ENCODE measurements at places on chromosomes 2 and 18.

- no peak for DNase-seq
These were observed 378.4 kb downstream of the LPIN1 start for GRCh38 chr2:12124790-12125189.

GRCh38 chr2:65054749-65055421 is 1.3 kb upstream of the CEP68 start:
- no peak for DNase-seq

DNA sequence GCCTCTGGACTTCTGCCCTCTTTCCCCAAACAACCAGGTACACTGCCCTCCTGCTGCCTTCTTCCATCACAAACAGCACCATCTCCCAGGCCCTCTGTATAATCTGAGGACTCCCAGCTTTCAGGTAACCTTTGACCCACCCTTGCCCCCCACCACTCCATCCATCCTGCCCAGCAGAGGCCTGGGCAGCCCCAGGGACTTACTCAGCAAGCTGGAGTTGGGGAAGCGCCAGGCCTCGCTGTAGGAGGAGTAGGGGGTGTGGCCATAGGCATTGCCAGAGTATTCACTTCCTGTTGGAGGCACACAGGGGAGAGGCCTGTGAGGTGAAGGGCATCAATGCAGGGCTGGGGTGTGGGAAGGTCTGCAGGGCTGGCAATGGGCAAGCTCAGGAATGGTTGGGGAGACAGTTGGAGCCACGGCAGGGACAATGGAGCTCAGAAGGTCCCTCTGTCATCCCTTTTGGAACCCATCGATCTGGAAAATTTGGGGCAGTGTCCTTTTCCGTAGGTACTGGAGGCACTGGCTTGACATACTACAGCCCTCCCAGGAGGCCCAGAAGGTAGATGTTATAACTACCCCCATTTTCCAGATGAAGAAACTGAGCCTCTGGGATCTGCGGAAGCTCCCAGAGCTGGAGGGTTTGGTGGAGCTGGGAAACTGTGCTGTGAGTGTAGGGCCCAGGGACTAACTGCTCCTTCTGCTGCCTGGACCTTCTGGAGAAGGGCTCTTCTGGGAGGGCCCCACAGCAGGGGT is 46.3 kb downstream of the PSD4 start:
- no peak for DNase-seq

DNA sequence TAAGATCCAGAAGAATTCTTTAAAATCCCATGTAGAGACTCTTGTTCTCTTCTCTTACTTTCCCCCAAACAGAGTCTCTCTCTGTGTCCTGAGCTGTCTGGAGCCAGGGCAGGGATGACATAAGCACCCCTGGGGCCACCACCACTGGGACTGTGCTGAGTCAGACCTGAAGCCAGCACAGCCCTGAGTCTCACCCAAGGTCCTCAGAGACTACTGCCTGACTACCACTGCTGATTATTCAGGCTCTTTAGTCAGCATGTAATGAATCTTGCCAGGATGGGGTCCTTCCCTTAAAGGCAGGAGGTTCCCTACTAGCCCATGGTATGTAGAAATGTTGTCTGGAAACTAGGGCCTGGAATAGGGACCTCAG is 34.9 kb upstream of the DYNC1I2 start:
- DNase-seq: no peak

DNA sequence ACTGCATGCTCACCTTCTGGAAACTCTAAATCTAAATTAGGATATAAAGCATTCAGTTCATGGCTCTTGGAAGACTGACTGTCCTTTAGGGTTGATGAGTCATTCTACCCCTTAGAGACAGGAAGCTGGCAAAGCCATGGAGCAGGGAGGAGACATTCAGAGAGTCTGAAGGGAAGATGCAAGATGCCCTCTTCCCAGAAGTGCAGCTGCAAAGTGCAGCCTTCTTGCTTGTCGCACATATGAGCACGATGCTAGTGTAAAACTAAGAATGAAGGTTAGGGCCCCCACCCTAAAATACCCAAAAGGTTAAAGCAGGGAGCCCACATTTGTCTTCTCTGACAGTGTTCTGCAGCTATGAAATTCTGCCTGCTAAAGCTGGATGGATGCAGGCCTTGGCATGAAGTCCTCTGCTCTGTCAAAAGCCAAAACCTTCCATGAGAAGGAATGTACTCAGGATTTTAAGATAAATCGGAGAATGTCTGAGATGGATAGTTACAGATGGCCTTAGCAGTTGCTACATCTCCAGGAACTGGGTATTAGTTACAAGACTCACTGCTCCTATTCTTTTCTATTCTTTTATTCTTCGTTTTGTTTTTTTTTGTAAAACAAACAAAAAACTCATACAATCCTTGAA is 89.7 kb downstream of the POLE4 start:
- no peak for DNase-seq

DNA sequence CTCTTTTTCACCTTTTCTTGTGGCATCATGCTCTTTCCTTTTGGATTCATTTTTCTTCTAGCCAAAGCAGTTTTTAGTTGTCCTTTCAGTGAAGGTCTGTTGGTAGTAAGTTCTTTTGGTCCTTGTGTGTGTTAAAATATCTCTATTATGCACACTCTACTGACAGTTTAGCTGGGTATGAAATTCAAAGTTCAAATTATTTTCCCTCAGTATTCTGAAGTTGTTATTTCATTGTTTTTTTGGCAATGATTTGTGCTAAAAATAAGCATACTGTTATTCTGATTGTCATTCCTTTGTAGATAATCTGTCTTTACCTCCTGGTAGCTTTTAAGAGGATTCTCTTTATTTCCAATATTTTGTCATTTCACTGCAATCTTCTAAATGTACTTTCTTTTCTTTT is 53.1 kb upstream of the COX7A2L start:
- no peak for DNase-seq

- no peak for DNase-seq
These were observed 149.7 kb downstream of the GLI2 start for GRCh38 chr2:120885321-120885720.

- DNase-seq: no peak
These were observed 85.2 kb downstream of the EML6 start for GRCh38 chr2:54808661-54809060.

DNA sequence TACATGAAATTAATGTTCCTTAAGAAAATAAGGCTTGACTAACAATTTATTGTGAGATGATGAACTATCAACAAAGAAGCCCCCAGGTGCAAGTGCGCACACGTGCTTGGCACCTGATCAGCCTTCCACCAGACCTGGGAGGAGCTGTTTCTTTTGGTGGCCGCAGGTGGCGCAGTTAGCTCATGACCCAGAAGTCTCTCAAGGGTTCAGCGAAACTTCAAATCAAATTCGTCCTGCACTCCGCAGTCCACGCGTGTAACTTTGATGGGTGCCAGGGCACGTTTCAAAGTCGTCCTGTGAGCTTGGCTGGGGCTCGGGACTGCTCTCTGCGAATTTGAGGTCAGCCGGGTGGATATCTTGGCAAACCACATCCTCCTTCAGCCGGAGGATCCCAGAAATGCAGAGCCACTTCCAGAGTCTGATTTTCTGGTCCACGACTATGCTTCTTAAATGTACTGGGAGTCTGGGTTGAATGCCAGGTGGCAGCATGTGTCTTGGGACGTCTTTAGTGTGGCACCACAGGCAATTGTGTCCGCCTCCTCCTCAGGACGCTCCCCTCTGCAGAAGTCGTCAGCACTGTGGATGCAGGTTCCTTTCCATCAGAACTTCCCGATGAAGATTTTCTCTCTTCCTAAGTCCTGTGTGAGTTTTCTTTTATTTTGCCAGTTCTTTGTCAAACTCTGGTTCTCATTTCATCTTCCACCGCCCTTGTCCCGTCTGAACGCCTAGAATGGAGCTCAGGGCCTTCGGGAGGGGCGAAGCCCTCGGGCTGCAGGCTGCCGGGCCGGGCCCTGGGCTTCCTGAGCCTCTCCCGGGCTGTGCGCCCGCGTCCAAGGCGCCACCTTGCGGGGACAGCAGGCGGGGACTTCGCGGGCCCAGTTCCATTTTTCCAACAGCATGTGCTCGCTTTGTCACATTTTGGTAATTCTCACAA is 61.3 kb upstream of the RAPGEF4 start:
- no peak for DNase-seq

- DNase-seq: no peak
These were observed 30.1 kb upstream of the FMNL2 start for GRCh38 chr2:152304836-152305235.

- DNase-seq: no peak
These were observed 99.5 kb upstream of the GATA6 start for GRCh38 chr18:22069916-22070315.

GRCh38 chr2:119232666-119232993 is 9.0 kb downstream of the STEAP3 start:
- no peak for DNase-seq

DNA sequence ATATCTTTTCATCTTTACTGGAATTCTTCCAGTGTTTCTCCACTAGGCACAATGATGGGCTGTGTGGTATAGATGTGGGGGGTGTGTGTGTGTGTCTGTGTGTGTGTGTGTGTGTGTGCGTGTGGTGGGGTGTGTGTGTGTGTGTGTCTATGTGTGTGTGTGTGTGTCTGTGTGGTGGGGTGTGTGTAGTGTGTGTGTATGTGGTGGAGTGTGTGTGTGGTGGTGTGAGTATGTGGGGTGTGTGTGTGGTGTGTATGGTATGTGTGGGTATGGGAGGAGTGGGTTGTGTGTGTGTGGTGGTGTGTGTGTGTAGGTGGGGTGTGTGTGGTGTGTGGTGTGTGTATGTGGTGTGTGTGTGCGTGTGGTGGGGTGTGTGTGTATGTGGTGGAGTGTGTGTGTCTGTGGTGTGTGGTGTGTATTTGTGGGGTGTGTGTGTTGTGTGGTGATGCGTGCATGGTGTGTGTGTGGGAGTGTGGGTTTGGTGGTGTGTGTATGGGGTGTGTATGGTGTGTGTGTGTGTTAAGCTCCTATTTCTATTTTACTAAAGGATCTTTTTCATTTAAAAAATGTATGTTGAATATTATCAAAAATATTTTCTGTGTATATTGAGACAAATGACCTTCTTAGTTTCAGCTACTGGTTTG is 84.2 kb downstream of the IRS1 start:
- DNase-seq: no peak

DNA sequence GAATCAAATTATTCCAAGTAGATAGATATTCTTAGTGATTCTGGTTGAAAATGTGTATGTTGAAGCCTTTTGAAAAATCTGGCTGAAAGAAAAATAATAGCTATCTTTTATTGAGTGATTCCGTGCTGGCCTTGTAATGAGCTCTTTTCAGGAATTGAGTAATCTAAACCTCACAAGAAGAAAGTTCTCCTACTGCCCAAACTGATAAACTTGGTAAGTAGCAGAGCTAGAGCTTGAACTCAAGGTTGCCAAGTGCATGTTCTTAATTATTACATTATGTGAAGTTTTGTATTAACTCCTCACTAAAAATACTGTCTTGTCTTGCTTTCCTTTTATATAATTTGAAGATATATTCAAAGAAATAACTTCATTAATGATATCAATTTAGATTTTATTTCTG is 1.6 kb upstream of the PPP1R1C start:
- no peak for DNase-seq

- no peak for DNase-seq
These were observed 308.6 kb downstream of the TGIF1 start for GRCh38 chr18:3758531-3758930.

DNA sequence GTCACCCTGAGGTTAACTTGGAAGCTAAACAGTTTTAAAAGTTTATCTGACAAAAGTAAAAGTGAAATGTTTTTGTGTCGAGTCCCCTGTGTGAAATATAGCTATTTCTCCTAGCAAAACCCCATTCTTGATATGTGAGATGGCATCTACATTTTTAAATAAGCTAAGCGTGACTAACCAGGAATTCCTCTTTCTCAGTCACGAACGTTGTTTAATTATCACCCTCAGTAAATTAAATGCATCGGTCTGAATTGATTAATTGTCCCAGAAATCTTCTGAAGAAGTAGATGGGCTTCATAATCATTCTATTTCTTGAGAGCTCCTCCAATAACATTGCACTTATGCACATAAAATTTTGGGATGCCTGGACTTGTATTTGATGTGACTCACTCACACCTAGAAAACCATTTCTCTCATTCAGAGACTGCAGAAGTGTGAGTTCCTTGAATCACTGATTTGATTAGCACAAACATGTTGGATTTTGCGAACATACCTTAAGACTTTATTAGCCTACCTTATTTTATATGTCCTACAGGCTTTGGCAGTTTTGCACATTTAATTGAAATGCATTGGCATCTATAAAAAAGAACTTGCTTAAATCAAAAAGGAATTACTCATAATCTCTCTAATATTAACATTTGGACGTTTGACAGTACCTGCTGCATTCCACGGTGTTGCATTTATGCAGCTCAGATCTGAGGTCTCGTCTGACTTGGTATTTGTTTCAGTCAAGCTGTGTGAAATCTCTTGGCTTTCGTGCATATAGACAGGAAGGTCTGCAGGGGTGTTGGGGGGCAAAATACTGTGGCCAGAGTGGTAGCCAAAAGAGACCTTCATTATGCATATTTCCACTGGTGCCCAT is 475.2 kb downstream of the EPHA4 start:
- DNase-seq: no peak

DNA sequence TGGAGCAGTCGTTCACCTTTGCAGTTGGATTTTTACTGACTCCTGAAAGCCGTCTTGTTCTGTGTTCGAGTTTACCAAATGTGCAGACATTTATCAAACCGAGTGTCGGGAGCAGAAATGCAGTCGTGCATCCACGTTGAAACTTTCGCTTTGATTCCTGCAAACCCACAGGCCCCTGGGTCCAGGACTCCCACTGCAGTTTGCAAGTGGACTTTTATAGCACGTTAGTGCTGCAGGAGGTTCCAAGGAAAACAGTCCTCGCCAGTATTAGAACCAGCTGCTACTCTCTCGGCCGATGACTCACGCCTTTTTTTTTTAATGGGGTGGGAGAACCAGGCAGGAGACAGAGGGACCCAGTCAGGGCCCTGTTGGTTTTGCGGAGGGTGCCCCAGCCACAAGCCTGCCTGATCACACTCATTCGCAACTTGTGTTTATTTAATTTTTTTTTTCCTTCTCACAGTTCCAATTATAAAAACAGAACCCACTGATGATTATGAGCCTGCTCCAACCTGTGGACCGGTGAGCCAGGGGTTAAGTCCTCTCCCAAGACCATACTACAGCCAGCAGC is 90.1 kb downstream of the NFATC1 start:
- DNase-seq: no peak

DNA sequence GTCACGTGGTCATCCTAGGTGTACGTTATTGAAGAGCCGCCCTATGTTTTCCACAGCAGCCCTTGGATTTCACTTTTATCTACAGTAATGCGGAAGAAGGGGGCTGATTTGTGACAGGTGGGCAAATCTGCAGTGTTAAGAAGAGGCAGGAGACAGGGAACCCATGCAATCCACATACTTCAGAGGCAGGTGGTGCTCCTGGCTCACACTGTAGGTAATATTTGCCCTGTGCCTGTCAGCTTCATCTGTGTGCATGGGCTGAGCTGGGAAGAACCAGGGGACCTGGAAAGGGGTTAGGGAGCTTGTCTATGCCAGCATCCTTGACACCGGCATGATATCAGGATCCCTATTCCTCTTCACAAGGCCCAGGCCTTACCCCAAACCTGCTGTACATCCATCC is 183.9 kb downstream of the SH3RF3 start:
- no peak for DNase-seq

DNA sequence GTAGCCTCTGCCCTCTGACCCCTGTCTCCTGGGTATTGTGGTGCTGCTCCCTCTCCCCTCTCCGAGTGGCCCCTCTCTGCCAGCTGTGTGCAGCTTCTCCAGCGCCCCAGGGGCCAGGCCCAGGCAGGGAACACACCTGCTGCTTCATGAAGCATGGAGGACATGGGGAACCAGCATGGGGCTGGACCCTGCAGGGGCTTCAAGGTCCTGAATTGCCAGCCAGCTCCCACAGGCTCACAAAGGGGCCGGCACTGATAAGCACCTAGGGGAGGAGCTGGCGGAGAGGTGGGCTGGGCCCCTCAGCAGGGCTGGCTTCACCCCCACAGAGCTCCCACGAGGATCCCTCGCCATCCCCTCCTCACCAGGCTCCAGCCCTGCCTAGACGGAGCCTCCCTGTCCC is 77.4 kb upstream of the GPC1 start:
- no peak for DNase-seq

- no peak for DNase-seq
These were observed 146.6 kb upstream of the REV1 start for GRCh38 chr2:99636144-99637034.

All from KG1 (cell line).